ENCODE measurements at places on chromosomes 12 and 14.

- H3K27me3 ChIP-seq = no peaks in the 10 kb centered on the region
- H3K4me3 ChIP-seq = no peak overlapping the region
- no peaks in the 10 kb centered on the region for H3K4me1 ChIP-seq
- no peaks in the 10 kb centered on the region for H3K36me3 ChIP-seq
- no peak for DNase-seq
Observed at GRCh38 chr14:68181519-68182326, 362.1 kb downstream of the RAD51B start.

DNA sequence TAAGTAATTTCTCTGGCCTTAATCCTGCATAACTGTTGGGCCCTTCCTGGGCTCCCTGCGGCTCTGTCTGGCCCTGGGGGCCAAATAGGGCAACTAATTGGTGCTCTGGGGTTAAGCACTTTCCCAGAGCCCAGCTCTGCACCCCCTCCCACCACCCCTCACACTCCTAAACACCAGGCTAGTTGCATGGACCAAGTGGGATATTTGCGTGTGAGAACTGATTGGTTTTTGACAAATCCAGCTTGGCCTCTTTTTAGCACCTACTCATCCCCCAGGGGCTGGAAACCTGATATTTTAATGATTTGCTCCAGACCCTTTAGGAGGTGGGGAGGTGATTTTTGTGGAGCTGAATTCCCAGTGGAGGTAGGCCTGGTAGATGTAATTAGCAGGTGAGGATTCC is 91.9 kb downstream of the DICER1 start:
- H3K27me3 ChIP-seq = peaks cover under 1% of the 10 kb centered on the region
- no peaks in the 10 kb centered on the region for H3K36me3 ChIP-seq
- no peak overlapping the region for H3K4me3 ChIP-seq
- H3K27ac ChIP-seq = no peak overlapping the region
- DNase-seq = no peak
- peaks cover 1% of the 10 kb centered on the region for H3K4me1 ChIP-seq

GRCh38 chr14:99212199-99212598 is 59.8 kb downstream of the BCL11B start:
- H3K4me1 ChIP-seq = no peaks in the 10 kb centered on the region
- no peaks in the 10 kb centered on the region for H3K27me3 ChIP-seq
- DNase-seq = no peak
- H3K27ac ChIP-seq = no peak overlapping the region
- peaks cover 1% of the 10 kb centered on the region for H3K36me3 ChIP-seq
- no peak overlapping the region for H3K4me3 ChIP-seq

DNA sequence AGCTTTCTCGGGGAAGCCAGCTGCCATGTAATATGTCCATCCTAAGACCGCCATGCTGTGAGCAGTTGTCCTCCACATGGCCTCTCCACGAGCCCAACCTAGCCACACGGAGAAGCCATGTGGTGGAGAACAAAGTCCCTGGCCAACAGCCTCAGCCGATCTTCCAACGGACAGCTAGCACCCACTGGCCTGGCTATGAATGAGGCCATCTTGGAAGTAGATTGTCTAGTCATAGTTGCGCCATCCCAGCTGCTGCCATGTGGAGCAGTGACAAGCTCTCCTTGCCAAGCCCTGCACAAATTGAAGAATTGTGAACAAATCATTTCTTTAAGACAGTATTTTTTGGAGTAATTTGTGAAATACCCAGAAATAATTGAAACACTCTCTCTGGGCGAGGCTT is 49.3 kb upstream of the USP44 start:
- no peaks in the 10 kb centered on the region for H3K36me3 ChIP-seq
- no peak overlapping the region for H3K27ac ChIP-seq
- H3K27me3 ChIP-seq = no peaks in the 10 kb centered on the region
- no peak for DNase-seq
- H3K4me3 ChIP-seq = no peak overlapping the region

- DNase-seq = no peak
- H3K4me3 ChIP-seq = no peak overlapping the region
- H3K36me3 ChIP-seq = no peaks in the 10 kb centered on the region
- H3K4me1 ChIP-seq = no peaks in the 10 kb centered on the region
- no peaks in the 10 kb centered on the region for H3K27me3 ChIP-seq
- H3K27ac ChIP-seq = no peak overlapping the region
Observed at GRCh38 chr12:92213166-92213565, 67.5 kb upstream of the BTG1 start.
